ENCODE measurements at places on chromosomes 3 and 15.

GRCh38 chr3:71784914-71785531 lies at the start of gene PROK2:
Gene PROK2 (minus strand): TSS chr3:71785148. CDS start chr3:71785052, 96 bp downstream.
- DNase-seq, result no peak

GRCh38 chr3:186021673-186022362 lies 84.0 kb upstream of the TRA2B start:
- peak; percentile 92 for DNase-seq

DNA sequence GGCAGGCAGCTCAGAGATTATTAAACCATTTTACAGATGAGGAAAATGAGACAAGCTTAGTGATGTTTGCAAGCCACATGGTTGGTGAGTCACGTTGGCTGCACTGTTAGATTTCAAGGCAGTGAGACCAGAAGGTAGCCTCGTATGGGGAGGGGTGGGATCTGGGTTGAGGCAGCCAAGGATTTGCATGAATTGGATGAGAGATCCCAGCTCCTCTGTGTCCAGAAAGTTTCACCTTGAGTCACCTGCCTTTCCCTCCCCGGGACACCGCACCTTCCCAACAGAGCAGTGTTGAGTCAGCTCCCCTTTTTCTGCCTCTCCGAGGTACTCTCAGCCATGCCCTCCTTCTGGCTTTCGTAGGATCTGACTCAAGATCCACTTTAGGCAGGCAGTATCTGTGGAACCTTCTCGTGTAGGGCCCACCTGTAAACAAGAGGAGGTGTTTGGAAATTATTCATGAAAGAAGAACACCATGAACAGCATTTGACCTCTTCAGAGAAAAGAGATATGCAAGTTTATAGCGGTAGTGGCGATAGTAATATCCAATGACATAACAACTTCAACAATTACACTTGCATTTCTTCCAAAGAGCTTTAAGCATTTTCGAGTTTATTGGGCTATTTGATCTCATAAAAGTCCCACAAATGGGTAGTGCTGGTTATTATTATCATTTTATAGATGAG lies 46.8 kb upstream of the VPS8 start:
- DNase-seq, result no peak

- peak; percentile 67 for DNase-seq
Observed at GRCh38 chr3:129824926-129825541, 68.5 kb downstream of the TMCC1 start.

DNA sequence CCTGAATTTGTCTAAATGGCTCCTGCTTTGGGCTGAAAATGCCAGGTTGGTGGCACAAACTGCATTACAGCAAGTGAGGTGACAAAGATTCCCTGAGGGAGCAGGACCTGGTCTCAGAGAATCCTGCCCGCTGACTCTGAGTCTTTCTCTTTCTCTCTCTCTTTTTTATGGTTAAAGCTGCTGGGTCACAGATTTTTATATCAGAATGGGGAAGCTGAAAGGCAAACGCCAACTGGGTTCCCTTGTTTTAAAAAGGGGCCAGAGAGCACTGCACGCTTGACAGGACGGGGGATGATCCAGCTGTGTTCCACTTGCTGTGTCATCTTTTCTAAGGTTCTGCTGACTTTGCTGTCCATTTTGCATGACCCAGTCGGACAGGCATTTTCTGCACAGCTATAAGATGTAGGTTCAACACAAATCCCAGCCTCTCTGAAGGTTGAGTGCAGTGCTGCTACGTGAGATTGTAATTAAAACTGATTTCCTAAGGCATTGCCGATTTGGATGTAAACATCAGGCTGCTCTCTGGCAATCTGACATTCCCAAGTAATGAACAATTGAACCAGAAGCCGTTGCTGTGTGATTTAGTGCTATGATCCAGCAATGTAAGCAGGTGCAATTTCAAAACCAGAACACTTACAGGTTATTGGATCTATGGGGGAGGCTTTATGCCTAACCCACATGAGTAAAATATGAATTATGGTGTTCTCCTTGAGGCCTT lies 25.8 kb downstream of the ARHGEF3 start:
- DNase-seq, result peak; percentile 25

DNA sequence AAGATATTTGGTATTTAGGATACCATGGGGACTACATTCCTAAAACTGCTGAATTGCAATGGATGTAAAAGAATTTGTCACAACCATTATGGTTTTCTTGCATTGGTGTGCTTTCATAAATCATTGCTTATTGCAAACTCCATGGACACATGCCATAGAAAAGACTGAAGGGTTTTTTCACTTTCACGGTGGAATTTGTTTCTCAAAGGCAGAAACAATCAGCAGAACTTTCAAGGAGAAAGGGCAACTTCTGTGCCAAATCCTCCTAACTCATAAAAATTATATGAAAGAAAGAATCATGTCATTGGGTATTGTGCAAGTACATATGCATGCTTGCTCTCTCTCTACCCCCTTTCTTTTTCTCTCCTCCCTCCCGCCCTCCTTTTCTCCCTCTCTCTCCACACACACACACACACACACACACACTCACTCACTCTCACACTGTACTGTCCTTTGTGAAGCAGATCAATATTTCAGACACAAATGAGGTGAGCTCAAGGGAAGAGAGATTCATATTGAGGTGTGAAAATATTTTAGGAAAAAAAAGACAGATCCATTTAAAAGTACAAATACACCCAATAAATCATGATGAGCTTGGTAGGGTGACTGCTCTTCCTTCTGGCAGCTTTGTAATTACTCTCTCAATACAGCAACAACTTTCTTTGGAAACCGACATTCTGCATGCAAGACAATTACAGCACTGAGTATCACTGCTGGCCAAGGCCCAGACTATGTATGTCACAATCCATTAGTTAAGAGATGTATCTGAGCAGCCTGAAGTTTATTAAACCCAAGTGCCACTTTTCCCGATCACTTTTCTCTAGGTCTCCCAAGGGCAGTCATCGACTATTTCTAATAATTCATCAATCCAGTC lies 492.6 kb downstream of the TUSC7 start:
- DNase-seq, result no peak

- DNase-seq, result peak; percentile 92
Observed at GRCh38 chr15:69253156-69253555, 45.6 kb upstream of the PAQR5 start.

- DNase-seq, result no peak
Observed at GRCh38 chr3:116233711-116234357, 211.5 kb downstream of the LSAMP start.
